NCI-H345 (cell line): ENCODE measurements at places on chromosomes 3 and 15.

- DNase-seq, result no peak
Observed at GRCh38 chr15:99717161-99718009, 15.9 kb downstream of the LYSMD4 start.

DNA sequence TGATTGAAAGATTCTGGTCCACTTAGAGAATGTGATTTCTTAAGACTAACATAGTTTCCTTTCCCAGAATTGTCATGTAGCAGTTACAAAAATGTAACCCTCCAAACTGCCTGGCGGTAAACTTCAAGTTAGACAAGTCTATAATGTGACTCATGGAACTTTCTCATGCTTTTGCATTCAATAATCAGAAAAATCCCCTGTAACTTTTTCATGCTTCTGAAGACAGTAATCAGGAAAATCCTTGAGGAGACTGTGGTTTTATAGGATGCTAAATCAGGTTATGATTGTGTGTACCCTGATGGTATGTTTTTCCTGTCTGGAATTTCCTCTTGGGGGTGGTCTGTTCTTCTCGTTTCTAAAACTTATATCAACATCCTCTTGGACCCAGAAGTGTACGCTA is 74.0 kb upstream of the RARB start:
- DNase-seq, result no peak

DNA sequence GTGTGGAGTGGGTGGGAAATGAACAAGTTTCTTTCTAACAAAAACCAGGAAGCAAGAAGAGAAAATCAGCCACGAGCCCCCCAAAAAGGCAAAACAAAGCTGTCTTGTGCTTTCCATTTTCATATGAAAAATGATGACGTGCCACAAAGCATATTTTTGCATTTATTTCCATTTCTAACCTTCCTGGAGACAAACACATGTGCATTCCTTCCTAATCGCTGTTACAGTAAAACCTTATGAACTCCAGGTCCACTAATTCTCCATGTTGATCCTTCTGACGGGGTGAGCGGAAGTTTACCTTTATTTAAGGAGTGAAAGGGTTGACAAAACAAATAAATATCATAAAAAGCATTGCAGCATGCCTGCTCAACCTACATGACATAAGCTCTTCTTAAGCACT is 211.5 kb downstream of the RORA start:
- DNase-seq, result no peak

DNA sequence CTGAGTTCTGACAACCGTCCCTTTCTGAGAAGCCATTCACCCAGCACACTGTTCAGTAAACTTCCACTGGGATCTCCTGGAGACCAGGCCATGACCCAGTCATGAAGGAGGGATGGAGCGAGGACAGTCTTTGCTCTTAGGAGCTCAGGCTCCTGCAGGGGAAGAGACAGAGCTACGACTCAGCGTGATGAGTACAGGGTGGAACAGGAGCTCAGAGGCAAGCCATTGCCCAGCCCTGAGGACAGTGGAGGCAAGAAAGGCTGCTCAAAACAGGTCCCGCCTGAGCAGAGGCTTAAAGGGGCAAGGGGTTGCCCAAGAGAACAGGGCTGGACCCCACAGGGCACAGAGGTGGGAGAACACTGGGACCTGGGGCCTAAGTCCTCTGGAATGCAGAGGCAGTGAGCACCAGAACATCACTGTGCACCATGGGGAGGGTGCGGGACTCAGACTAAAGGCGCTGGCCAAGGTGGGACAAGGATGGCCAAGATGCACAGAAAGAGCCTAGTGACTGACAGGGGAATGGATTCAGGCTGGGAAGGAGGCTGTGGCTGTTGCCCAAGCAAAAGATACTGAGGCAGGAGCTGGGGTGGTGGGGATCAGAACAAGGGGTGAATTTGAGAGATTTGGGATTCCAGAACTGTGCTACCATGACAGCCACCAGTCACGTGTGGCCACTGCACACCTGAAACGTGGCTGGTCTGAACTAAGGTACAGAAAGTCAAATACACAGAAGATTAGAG is 25.8 kb downstream of the TMEM43 start:
- no peak for DNase-seq

GRCh38 chr3:138355071-138355470 is 6.7 kb downstream of the MRAS start:
- no peak for DNase-seq
